CD8-positive, alpha-beta memory T cell (primary cell): ENCODE measurements at places on chromosomes 2 and 18.

DNA sequence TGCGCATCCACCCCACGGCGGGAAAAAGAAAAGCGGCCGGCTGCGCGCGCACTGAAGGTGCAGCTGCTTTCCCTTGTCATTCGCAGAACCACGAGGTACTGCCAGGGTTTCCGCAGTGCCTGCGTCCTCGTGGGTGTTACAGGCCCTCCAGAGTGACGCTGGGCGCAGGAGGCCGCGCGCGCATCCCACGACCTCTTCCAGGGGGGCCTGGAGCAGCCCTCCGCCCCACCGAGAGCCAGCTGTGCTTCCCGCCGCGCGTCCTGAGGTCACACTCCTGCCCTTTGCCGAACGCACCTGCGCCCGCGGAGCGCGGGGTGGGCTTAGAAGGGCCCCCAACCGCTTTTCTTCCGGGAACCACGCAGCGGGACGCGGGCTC is 378 bp upstream of the IAH1 start:
- DNase-seq: peak; percentile 58

- DNase-seq: no peak
Measured at GRCh38 chr2:189465478-189465877, 24.2 kb downstream of the WDR75 start.

DNA sequence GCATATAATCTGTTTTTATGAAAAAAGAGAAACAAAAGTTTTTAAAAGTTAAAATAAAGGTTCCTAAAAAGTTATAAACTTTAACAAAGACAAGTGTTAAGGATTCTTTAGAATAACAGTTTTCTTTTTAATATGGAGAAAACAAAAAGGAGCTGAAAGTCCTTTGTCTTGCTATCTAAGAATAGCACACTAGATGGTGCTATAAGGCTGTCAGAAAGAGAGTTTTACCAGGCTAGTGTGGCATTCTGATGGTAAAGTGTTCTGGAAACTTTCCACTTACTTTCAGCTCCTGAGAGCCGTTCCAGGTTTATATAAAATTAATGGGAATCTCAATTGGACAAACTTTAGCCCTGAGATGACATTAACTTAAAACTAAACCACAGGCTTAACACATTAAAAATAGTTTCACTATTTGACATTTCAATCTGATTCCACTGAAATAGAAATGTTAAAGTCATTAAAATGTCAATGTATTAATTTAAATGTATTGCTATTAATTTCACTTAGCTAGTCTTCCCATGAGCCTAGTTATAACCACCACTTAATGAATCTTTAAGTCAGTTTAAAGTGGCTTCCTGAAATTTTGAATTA is 3.7 kb downstream of the FBXO48 start:
- no peak for DNase-seq

DNA sequence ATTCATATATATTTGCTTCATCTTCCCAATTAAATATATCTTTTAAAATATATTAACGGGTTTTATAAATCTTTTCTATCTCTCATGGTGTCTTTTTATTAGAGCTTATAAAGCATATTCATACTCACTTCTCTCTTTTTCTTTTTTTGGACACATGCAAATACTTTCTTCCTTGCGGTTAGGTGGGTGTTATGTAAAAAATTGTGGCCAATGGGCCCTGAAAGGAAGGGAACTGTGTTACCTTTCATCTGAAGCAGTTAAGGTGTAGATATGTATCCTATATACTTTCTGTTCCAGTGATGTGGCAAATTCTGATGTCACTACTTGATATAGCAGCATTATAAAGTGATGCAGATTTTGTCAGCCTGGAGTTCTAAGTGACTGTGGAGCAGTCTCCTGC is 714.5 kb downstream of the PLCL1 start:
- DNase-seq: no peak

DNA sequence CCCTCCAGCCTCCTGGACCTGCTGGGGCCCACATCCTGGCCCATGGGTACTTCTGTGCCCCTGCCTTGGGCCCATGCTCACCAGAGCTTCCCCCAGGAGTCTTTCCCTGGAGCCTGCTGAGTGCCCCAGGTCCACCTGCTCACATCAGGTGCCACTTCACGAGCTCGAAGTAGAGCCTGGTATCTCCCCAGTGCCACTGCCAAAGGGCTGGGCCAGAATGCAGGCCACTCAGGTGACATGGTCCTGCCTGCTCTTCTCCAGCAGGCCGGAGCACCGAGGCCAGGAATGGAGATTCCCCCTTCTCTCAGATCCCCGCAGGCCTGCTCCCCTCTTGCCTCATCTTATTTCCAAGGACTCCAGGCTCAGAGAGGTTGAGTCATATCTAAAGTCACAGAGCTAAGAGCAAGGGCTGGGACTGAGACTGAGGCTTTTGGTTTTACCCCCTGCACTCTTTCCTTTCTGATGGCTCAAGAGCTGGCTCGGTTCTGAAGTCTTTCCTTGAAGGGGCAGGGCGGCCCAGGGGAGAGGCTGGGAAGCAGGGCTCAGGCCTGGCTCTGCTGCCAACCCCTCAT is 79.2 kb downstream of the HS1BP3 start:
- no peak for DNase-seq

- DNase-seq: no peak
Measured at GRCh38 chr2:198408171-198408570, 603.8 kb downstream of the PLCL1 start.

DNA sequence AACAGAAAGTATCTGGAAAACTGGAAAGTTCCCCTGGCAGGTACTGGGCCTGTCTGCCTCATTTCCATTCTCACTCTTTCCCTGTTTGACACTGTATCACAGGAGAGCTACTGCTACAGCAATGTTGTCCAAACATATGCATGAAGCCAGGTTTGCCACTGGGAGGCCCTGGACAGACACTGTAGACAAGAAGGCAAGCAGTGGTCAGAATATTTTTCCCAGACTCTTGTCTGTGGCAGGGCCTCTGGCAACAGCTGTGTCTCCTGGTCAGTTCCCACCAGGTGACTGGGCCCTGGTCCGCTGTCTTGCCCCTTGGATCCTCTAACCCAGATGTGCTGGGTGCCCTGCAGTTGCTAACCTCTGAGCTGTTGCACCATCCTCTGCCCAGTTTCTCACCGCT is 178.9 kb upstream of the FANCL start:
- no peak for DNase-seq

GRCh38 chr2:148658807-148659722 is 14.5 kb downstream of the EPC2 start:
- DNase-seq: no peak

DNA sequence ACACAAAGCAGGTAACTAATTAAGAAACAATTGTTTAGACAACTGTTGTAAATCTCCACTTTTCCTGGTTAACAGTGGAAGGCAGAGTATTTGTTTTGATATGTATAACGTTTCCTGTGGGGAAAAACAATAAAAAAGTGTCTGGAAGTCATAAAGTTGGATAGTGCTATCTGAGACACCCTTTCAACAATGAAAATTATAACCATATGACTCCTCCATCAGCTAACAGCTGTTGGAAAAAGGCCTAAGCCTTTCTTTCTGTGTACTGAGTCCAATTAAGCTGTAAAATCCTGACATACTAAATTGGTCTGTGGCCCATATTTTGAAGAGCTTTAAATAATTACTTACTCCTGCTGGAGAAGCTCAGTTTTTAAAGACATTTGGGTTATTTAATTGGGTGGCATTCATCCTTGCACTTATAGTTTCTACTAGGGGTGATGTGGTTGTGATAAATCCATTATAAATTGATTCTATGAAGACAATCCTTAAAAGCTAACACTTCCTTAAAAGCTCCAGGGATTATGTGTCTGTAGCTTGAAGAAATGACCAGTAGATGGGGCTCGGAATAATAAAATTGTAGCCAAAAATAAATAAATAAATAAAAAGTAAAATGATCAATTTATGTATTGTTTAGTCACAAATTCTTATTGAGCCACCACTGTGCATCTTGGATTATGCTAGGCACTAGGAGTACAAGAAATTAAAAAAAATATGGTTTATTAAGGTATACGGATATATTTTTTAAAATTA is 698.1 kb upstream of the NXPH2 start:
- no peak for DNase-seq

- no peak for DNase-seq
Measured at GRCh38 chr2:205283736-205284270, 398.5 kb upstream of the NRP2 start.

DNA sequence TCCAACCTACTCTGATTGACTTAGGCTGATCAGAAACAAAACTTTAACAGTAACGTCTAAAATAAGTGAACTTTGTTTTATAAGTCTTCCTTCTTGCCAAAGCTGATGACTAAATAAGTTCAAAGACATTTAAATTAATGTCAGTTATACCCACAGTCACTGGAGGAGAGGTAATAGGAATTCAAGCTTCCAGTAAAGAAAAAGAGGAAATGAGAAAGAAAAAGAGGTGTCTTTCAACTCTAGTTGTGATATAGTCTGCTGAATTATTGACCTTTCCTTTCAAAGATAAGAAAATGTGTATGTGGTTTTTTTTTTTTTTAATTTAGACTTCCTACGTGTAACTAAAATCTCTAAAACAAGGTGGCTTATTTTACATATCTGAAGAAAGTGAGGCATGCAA is 191.5 kb downstream of the SLC8A1 start:
- no peak for DNase-seq

DNA sequence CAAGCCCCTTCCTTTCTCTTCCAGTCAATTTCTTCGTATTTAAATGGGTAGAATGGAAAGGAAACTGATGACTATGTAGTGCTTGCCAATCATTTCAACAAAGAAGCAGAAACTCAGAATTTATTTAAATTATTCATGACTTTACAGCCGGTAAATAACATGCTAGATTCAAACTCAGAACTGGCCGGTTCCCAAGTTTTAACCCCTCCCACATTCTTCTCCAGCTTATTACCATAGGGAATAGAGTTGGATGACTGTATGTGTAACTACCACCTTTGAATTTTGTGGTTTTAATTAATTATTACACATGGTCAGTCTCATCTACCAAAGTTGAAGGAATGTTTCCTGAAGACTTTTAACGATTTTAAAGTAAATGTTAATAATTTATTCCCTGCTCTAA is 819.3 kb upstream of the LRATD1 start:
- DNase-seq: no peak

- no peak for DNase-seq
Measured at GRCh38 chr2:129460299-129461198, 518.9 kb upstream of the RAB6C start.

DNA sequence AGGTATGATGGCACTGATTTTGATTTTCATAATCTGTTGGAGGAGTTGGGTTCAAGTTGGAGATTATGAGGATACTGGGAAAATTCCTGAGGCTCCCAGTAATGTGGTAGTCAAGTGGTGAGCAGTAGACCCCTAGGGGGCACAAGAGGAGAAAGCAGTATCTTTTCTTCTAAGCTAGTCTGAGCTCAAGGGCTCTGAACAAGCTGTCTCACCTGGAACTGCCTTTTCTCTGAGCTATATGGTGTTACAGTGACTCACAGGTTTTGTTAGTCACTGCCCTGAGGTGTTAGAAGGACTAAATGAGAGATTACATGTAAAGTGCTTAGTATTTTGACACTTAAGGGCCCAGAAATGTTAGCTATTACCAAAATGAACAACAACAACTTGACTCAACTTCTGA is 42.2 kb downstream of the CD302 start:
- no peak for DNase-seq

DNA sequence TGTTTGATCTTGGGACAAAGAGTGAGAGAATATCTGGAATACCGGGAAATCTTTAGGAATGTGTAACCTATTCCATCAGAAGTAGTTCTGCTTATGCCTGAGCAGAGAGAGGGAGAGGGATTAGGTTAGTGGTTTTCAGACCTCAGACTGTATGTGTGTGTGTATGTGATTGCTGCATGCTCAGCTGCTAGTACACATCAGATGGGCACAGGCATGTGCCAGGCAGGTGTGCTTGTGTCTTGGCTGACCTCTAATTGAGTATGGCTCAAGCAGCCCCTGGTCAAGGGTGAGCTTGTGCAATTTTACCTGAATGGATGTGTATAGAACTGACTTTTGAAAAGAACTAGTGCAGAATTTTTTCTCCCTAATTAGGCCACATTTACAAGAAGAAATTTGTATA is 91.2 kb downstream of the INSIG2 start:
- DNase-seq: no peak

DNA sequence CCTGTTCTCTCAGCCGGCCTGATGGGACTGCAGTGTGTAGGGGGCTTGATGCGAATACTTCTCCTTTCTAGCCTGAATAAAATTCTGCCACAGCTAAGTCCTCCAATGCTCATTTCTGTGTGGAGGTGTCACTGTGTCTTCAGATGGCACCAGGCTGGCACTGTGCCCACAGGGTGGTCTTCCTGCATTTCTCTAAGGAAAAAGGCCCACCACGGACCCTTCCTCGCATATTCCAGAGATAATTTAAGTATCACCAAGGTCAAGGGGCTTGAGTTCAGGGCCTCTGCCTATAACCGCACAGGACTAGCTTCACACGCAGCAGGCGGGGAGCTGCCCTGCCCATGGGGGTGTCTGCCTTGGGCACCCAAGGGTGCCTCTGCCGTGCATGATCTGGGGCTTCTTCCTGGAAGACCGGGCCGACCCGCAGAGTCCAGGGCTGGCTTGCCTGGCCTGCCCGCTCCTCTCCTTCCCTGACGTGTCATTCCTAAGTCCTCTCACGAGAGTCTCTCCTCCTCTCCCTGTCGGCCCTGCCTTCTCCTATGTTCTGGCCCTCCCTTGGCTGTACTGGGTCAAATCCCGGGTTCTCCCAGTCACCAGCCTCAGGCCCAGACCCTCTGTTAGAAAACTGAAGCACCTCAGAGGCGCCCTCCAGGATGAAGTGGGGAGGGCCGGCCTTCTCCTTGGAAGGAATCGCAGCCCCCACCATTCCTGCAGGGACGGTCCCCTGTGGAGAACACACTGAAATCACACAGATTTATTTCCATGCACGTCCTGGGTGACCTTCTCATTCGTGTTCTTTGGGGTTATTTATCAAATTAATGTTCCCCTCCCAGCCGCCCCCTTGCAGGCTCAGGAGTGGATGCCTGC is 48.9 kb upstream of the PXDN start:
- DNase-seq: no peak

GRCh38 chr2:231191896-231192872 is 6.2 kb upstream of the ARMC9 start:
- DNase-seq: no peak

GRCh38 chr18:9715978-9716774 is 8.1 kb downstream of the RAB31 start:
- DNase-seq: no peak

GRCh38 chr2:61057562-61057961 is 8.1 kb upstream of the SANBR start:
- DNase-seq: no peak

DNA sequence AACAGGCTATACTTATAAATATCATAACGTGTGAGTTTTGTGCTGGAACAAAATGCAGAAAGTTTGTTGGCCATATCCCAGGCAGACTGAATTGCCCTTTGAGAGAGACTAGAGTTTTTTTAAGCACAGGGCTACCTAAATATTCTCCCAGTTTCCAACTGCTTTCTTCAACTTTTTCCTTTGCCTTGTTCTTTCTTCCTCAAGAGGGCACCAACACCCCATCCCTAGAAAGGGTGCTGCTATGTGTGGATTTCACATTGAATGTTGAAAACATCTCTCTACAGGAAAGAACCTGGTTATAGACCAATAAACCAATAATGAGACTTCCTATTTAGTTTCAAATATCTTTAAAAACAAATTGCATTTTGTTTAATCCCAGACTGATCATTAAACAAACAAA is 87.9 kb downstream of the ICOS start:
- DNase-seq: no peak
